ENCODE measurements at places on chromosomes 3 and 15. TPM values are rescaled to one million over a fixed set of nuclear protein-coding genes. Genes with fewer than 3 reads are reported as not detected.
A peak's percentile ranks its signal among the peaks of the same experiment; 100 is the strongest.

TRPM1 gene
- total RNA-seq: not detected

SCN11A gene
- not detected for total RNA-seq

WDR5B gene
- total RNA-seq: 7.2 TPM

AADAC gene
- total RNA-seq: not detected

TTLL13 gene
- total RNA-seq: 0.29 TPM

CFAP92 gene
- total RNA-seq: 0.92 TPM

ZDHHC19 gene
- total RNA-seq: not detected

COL6A5 gene
- total RNA-seq: not detected

SLCO2A1 gene
- not detected for total RNA-seq

SEMA3B gene
- total RNA-seq: 25.7 TPM

GCNT3 gene
- total RNA-seq: 11.6 TPM

GRCh38 chr15:41892621-41893421 lies 1.0 kb downstream of the SPTBN5 start:
- DNase-seq: no peak

DNA sequence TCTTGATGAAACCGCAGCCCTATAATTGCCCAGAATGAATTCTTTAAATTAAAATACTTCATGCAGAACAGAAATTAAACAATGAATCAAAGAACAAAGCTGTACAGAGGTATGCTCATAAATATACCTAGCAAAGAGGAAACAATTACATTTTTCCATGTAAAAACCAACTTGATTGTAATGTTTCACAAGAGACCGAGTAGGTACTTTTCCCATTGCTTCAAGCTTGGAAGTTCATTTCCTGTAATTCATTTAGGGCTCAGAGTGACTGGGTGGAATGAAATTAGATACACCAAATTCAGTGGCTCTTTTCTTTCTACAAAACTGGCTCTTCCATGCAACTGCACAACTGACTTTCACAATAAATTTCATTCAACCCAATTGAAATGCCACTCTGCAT lies 51.4 kb downstream of the FHIT start:
- no peak for DNase-seq

DNA sequence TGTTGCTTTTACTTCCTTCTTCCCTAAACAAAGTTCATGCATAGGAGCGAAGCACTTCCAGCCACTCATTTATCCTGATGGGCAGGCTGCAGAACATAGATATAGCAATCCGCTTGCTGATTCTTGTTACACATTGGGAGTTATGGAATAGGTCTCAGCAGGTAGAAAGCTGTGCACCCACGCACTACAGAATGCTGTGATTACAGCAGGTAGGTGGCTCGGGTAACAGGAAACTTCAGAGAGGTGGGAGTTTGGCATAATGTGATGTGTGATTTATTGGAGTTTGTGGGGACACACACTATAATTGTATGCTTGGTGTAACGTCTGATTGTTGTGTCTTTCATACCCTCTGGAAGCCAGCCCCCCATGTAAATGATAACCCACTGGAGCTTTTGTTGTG lies 99.2 kb upstream of the MEIS2 start:
- no peak for DNase-seq

- DNase-seq: no peak
Observed at GRCh38 chr3:44899683-44900367, 25.4 kb downstream of the TGM4 start.

- DNase-seq: no peak
Observed at GRCh38 chr3:148659512-148659911, 38.2 kb upstream of the AGTR1 start.

DNA sequence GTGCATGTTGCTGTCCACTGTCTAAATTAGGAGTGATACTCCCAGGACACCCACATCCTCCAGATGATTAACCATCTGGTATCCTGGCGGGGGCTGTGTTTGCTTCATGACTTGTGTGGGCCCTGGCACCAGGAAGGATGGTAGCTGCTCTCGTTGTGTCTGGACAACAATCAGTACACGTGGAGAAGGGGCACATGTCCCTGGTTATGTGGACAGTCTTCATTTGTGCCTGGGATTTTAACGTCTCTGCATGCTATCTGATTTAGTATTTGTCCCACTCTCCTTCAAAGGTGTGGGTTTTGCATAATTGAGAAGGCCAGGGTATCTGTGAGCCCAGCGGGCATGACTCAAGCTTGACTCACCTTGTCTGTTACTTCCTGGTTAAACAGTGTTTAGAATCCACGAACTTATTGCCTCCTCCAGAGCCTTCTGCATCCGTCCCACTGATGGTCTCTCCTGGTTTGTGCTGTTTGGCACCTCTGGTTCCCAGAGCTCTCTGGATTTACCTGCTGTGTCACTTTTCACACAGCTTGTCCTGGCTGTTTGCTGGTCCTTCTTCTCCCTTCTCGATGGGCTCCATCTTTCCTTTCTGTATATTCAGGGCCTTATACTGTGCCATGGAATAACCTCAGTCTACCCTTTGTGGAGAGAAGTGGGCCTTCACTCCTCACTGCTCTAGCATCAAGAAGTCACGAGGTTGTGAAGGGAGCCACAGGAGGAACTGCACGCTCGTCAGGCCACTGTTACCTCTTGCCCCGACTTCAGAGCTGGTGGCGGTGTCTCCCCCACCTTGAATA lies 32.5 kb downstream of the ARNT2 start:
- peak; percentile 80 for DNase-seq

GRCh38 chr15:100572362-100572983 lies 29.5 kb downstream of the LINS1 start:
- no peak for DNase-seq

- no peak for DNase-seq
Observed at GRCh38 chr3:190676481-190676880, 162.6 kb downstream of the IL1RAP start.

GRCh38 chr3:3315846-3316245 lies 136.4 kb upstream of the CRBN start:
- DNase-seq: no peak

GRCh38 chr15:69810431-69811354 lies 287.0 kb downstream of the TLE3 start:
- DNase-seq: no peak

GRCh38 chr3:122576174-122576940 lies 1.1 kb upstream of the PARP15 start:
- no peak for DNase-seq

GRCh38 chr3:186166491-186167288 lies 57.8 kb upstream of the ETV5 start:
- DNase-seq: no peak

DNA sequence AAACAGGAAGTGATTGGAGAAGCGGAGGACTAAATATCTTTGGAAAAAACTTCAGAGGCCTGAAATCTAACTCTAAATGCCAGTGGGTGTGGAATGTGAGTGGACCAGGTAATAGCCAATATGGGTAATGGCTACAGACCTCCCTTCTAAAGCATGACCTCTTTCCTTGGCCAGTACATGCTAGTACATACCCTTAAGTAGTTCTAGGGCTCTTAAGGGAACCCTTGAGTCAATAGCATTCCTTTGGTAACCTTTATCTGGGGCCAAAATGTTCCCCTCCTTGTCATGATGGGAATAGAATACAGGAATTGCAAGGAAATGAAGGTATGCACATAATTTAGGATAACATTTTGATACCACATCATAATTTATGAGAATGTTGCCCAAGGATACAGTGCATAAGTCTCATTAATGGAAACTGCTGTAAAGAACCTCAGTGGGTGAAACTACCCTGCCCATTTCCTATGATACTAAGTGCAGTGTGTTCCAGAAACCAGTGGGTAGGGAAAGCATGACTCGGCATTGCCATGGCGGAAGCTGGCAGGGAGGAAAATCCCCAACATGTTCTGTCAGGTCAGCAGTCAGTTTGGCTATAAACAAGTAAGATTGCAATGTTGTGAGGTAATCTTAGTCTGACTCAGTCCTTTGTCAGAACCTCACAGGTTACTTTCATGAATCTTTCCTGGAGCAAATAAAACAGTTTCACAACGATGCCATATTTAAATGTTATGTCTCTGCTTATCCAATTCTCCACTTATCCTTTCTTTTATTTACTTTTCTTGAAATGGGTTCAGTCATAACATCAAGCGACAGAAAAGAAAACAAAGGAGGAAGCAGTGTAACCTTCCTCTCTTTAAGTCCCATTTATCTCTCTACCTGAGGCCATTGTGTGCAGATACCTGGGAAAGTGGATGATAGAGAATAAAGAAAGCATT lies 23.5 kb upstream of the RAP2B start:
- peak; percentile 92 for DNase-seq

DNA sequence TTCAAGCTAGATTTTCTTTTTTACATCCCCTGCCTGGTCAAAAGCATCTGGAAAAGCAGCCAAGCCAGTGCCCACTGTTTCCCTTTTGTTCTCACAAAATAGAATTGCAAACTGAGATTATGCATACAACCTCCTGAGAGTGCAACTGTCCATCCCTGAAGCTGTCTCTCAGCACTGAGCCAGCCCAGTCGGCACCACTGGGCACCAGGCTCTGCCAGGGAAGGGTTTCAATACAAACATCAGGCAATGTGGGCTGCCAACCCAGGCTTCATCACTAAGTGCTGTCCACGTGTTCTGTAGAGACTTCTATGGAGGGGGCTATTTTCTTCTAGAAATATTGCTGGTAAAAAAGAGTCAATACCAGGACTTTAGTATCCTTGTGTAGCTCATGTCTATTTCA lies 356.3 kb upstream of the TBL1XR1 start:
- DNase-seq: no peak

DNA sequence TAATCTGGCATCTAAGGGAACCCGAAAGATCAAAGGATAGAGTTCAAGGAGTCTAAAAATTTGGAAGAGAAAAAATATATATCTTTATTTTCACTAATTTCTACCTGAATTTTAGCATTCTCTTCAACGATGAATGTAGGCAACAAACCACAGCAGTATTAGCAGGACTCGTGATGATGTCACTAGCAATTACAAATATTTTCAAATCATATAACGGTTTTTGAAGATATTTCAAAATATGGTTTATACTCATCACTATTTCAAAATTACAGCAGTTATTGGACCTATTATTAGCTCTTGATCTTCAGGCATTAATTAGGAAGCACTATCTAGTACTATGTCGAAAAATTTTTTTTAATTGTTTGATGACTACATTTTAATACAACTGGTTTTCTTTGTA lies 27.0 kb upstream of the ANKDD1A start:
- no peak for DNase-seq

- DNase-seq: no peak
Observed at GRCh38 chr15:30922480-30923311, 19.0 kb downstream of the FAN1 start.

GRCh38 chr3:133479895-133480669 lies 80.2 kb downstream of the BFSP2 start:
- peak; percentile 79 for DNase-seq

GRCh38 chr3:30673425-30674341 lies 67.3 kb downstream of the TGFBR2 start:
- DNase-seq: no peak

- no peak for DNase-seq
Observed at GRCh38 chr15:82774496-82774895, 31.4 kb downstream of the FSD2 start.

DNA sequence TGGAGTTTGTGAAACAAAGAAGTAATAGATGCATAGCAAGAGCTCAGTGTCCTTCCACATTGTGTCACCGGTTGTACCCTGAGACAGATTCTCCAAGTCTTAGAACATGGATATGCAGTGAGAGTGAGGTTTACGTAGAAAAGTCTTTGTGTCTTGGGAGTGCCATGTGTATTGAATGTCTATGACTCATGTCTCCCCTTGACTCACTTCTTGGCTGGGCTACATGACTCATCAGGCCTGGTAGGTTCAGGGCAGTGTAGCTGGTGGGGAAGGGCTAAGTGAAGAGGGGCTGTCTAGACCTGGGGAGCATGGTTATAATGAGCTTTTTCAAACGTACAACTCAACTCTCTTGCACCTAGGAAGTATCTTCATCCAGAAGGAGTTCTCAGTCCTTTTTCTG lies 167.4 kb downstream of the GAP43 start:
- peak; percentile 77 for DNase-seq

GRCh38 chr15:95138604-95139270 lies 907.4 kb downstream of the MCTP2 start:
- DNase-seq: no peak

GRCh38 chr3:2568156-2568555 lies 469.5 kb downstream of the CNTN4 start:
- no peak for DNase-seq

GRCh38 chr3:188310270-188310710 lies 156.3 kb downstream of the LPP start:
- no peak for DNase-seq

DNA sequence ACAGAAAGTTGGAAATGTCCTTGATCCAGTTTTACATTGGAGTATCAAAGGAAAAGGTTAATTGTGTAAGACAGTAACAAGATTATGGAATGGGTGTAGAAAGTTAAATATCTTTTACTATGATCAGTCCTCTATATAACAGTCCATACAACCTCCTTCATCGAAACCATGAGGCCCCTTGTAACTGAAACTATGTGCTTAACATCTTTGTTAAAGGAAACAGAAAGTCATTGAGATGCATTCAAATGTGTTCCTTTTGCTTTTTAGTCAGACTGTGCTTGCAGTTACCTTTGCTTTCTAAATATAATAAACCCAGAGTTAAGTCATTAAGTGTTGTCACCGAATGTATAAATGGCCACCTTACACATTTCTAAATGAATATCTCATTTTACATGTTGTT lies 1298.5 kb downstream of the ROBO2 start:
- no peak for DNase-seq

DNA sequence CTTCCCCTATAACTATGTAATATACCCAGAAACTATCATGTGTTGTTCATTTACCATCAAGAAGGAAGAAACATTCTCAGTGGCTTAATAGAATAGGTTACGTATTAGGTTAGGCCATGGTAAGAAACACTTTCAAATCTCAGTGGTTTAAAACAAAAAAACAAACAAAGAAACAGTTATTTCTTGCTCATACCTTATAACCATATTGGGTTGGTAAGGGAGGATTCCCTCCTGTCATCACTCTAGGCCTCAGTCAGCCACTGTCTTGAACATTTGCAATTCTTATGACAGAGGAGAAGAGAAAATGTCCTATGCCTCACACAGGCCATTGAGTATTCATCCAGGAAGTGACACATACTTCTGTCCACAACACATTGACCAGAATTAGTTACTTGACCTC lies 727.7 kb upstream of the NECTIN3 start:
- DNase-seq: peak; percentile 3

GRCh38 chr3:128052595-128053351 lies 536 bp downstream of the SEC61A1 start:
- DNase-seq: no peak

DNA sequence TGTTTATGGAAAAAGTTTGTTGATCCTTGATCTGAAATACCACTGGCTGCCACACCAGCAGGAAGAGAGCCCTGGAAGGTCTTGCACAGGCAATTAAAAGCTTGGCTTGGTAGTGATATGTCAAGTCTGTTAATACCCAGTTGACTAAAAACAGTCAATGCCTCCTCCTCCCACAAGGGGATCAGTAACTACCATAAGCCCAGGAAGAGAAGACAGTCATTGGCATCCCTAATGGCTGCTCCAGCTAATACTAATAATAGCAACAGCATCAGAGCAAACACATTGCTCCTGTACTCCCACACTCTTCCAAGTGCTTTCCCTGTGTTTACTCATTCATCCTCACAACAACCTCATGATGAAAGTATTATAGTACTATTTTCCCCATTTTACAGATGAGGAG lies 528.6 kb downstream of the TAFA4 start:
- no peak for DNase-seq

Measured in Calu3 (cell line).